NB4 (cell line): ENCODE measurements at places on chromosomes 5 and 9.

DNA sequence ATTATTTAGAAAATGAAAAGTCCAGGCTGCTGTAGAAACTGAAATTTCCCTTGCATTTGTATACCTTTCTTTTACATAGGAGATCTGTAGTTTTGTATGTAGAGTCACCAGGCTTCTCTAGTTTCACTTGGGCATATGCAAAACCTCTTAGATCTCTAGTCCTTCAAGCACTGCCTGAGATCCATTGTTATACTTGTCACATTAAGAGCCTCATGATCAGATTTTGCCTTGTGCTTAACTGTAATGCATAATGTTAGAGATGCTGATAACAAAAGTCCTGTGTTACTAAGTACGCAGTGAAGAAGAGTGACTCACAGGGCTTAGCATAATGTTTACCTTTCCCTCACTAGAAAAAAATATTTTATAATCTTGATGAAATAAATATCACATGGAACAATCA is 250.2 kb downstream of the CYLC2 start:
- no peak for DNase-seq

GRCh38 chr5:111224561-111225345 is 569 bp downstream of the CAMK4 start:
- DNase-seq = no peak

- peak; percentile 8 for DNase-seq
Measured at GRCh38 chr5:7396713-7397454, 946 bp downstream of the ADCY2 start.

GRCh38 chr9:70160686-70161600 is 97.8 kb upstream of the SMC5 start:
- DNase-seq = no peak

DNA sequence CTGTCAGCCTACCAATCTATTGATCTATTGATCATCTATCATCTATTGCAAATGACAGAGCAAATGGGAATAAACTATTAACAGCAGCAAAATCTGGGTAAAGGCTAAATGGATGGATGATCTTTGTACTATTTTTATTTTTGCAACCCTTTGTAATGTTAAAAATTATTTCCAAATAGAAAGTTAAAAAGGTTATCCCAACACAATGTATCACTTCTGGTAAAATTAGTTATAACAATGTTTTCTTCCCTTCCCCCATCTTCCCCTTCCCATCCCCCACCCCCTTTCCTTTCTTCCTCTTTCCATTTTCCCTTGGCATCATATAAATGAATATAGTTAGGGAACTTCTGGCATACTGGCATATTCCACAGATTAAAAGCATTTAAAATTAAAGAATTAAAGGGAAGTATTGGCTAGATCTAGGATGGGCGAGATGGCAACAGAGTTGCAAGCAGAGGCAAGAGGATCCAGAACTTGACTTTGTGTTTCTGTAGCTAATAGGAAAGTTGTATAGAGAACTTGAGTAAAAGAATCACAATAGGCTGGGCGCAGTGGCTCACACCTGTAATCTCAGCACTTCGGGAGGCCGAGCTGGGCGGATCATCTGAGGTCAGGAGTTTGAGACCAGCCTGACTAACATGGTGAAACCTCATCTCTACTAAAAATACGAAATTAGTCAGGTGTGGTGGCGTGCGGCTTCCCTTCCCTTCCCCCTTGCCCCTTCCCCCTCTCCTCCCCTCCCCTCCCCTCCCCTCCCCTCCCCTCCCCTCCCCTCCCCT is 66.6 kb upstream of the TAF11L2 start:
- no peak for DNase-seq
